NCI-H524 treated with DMSO at 0.1 percent for 48 hours (cell line): ENCODE measurements at places on chromosomes 6 and 20.

- DNase-seq: no peak
These were observed 141.3 kb downstream of the PXDC1 start for GRCh38 chr6:3610206-3610605.

DNA sequence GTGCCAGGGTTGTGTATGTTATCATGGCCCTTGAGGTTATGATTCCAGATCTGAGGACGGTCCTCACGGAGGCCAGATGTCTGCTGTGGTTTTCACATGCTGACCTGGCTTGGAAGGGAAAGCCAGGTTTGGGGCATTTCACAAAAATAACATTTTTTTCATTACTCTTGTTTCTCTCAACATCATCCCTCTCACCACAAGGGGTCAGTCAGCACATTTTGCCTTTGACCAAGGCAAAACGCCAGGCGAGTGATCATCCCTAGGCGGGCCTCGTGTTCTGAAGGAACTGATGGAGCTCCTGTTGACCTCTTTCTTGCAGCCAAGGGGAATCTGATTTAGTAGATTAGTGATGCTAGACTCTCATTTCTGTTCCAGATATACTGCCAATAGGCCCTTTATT lies 133.5 kb downstream of the TBC1D7 start:
- no peak for DNase-seq

DNA sequence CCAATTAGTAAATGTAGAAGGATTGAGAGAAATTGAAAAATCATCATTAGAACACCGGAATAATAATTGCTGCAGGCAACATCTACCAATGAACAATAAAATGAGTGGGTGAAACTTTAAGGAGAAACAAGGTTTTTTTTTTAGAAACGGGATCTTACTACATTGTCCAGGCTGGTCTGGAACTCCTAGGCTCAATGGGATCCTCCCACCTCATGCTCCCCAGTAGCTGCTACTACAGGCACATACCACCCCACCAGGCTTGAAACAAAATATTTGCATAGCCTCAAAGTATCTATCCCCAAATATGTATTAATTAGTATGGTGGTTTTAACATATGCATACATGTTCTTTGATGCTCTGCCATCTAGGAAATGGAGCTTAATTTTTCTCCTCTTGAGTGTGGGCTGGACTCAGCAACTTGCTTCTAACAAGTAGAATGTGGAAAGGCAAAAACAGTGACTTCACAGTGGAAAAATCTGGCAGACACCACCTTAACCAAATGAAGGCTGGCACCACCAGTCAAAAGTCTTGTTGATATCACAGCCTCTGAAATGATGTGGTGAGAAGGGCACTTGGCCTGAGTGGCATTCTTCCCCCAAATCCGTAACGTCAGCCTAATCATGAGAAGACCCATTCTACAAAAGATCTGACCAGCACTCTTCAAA lies 12.1 kb downstream of the NRSN2 start:
- DNase-seq: no peak

DNA sequence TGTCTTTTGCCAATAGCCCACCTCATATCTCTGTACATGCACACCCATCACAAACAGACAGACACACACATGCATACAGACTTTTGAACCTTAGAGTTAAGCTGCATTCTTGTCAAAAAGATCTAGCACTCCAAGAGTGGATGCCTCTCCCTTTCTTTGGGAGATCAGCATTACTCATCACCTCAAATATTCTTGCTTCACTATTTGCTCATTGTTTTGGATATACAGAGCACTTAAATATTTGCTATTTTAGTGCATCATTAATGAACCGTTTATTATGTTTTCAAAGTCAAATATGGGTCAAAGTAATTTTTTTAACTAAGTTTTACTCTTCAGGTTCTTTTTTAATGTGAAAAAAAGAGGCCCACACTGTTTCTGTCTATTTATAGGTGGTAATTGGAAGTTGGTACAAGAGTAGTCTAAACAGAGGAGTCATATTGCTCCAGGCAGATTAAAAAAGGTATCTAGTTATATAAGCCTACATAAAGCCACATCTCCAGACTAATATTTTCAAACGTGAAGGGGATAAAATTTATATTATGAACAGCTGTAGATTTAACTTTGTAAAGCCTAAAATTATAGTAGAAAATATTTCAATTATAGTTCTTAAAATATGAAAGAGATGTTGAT lies 102.6 kb downstream of the FLRT3 start:
- no peak for DNase-seq

- no peak for DNase-seq
These were observed 26.9 kb downstream of the LYRM2 start for GRCh38 chr6:89611666-89612065.
